Dermis microvascular lymphatic vessel endothelial cell (primary cell): ENCODE measurements at places on chromosomes 2 and 18. TPM values are rescaled to one million over a fixed set of nuclear protein-coding genes. Genes with fewer than 3 reads are reported as not detected.

The RPRD1A gene
- total RNA-seq = 34.4 and 34.5 TPM in 2 replicates

The UGT1A8 gene
- not detected in 2 replicates for total RNA-seq

The CXCR1 gene
- not detected in 2 replicates for total RNA-seq

The ZNF804A gene
- total RNA-seq = not detected in 2 replicates

The ZBTB7C gene
- under 0.01 TPM in 2 replicates for total RNA-seq

The NPAS2 gene
- 4.9 and 7.8 TPM in 2 replicates for total RNA-seq

The TMEM237 gene
- total RNA-seq = 18.9 and 23.6 TPM in 2 replicates
